ENCODE measurements at places on chromosomes 1 and 21. TPM values are rescaled to one million over a fixed set of nuclear protein-coding genes. Genes with fewer than 3 reads are reported as not detected.
A peak's percentile ranks its signal among the peaks of the same experiment; 100 is the strongest.

DNA sequence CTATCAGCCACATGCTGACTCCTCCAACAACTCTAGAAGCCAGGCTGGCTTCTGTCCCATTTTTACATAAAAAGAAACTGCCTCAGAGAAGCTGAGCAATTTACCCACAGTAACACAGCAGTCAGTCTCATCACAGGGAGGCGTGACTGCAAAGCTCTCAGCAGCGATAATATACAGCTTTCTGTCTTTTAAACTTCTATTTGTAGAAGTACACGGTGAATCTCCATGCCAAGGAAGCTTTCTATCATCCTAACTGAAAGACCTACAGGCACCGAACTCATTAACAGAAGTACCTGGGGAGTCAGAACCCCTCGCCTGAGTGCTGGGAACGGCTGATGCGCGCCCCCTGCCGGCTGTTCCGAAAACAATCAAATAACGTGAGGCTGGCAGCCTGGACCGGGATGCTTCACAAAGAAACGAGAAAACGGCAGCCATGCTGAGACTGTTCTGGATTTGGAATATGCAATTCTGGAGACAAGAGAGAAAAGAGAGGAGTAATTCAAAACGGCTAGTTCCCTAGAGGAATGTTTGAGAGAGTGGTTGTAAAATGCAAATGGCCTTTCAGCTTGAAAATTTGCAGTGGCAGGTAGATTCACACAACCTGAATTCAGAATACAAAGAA lies 43.5 kb upstream of the RAB4A start:
- no peaks in the 10 kb centered on the region for H3K36me3 ChIP-seq
- no peak overlapping the region for H3K4me3 ChIP-seq
- DNase-seq: peak; percentile 86
- H3K4me1 ChIP-seq: no peaks in the 10 kb centered on the region
- no peak overlapping the region for H3K27ac ChIP-seq
- H3K27me3 ChIP-seq: no peaks in the 10 kb centered on the region

Gene TSPEAR
- 0.18 TPM for total RNA-seq

DNA sequence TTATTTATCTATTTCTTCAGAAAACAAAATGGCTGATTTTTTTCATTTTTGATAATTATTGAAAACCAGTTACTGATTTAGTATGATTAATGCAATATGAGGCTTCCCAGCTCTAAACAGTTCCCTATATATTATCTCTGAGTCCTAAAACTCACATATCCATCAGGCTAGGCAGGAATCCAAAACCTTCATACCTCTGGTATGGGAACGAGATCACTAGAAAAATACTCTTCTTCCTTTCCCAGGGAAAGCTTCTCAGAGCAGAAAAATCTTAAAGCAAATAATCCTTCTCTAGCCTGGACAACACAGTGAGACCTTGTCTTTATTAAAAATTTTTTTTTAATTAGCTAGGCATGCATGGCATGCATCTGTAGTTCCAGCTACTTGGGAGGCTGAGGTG lies 42.5 kb downstream of the KDM5B start:
- no peaks in the 10 kb centered on the region for H3K4me1 ChIP-seq
- no peaks in the 10 kb centered on the region for H3K36me3 ChIP-seq
- no peaks in the 10 kb centered on the region for H3K27me3 ChIP-seq
- no peak for DNase-seq

Gene AMY1C
- 4.0 TPM for total RNA-seq

- H3K27me3 ChIP-seq: no peaks in the 10 kb centered on the region
- DNase-seq: no peak
- peaks cover 5% of the 10 kb centered on the region for H3K4me1 ChIP-seq
- no peak overlapping the region for H3K4me3 ChIP-seq
Observed at GRCh38 chr1:221157026-221157761, 278.0 kb downstream of the HLX start.

DNA sequence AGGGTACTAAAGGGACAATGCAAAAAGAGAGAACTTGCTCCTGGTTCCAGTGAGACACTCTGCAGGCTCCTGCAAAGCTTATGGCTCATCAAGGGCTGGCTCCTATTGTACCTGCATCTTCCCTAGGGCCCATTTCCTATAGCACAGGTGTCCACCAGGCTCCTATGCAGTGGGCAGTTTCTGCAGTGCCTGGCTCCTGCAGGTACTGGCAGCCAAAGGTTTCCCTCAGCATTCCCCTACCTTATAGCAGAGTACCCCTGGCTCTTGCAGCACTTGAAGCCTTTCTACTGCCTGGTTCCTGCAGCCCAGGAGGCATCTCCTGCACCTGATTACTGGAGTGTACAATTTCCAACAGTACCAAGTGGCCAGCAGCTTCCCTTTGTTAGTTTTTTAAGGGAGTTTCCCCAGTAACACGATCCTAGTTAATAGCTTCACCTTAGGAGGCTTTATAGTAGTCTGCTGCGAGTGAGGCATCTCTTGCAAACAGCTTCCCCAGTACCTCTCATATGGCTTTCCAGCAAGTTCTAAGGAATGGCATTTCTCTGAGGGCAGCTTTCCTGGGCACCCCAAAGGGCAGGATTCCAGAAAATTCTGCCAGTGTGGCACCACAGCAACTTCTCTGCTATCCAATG lies 141.7 kb downstream of the DENND1B start:
- no peak overlapping the region for H3K27ac ChIP-seq
- DNase-seq: no peak
- H3K4me1 ChIP-seq: no peaks in the 10 kb centered on the region
- no peak overlapping the region for H3K4me3 ChIP-seq

DNA sequence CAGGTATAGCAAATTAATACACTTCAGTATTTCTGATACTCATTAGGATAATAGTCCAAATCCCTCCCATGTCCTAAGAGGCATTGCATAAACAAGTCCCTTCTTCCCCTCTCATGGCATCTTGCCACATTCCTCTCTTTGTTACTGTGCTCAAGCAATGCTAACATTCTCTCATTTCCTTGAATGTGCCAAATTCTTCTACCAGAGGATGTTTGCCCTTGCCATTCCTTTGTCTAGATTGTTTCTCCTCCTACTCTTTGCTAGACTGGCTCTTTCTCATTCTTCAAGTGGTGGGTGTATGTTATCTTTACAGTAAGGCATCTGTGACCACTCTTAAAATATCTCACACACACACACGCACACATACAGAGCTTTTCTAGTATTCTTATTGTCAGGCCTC lies 621.0 kb upstream of the CXADR start:
- no peaks in the 10 kb centered on the region for H3K4me1 ChIP-seq
- no peaks in the 10 kb centered on the region for H3K36me3 ChIP-seq
- no peak overlapping the region for H3K27ac ChIP-seq
- DNase-seq: no peak
- H3K4me3 ChIP-seq: no peak overlapping the region
- no peaks in the 10 kb centered on the region for H3K27me3 ChIP-seq

DNA sequence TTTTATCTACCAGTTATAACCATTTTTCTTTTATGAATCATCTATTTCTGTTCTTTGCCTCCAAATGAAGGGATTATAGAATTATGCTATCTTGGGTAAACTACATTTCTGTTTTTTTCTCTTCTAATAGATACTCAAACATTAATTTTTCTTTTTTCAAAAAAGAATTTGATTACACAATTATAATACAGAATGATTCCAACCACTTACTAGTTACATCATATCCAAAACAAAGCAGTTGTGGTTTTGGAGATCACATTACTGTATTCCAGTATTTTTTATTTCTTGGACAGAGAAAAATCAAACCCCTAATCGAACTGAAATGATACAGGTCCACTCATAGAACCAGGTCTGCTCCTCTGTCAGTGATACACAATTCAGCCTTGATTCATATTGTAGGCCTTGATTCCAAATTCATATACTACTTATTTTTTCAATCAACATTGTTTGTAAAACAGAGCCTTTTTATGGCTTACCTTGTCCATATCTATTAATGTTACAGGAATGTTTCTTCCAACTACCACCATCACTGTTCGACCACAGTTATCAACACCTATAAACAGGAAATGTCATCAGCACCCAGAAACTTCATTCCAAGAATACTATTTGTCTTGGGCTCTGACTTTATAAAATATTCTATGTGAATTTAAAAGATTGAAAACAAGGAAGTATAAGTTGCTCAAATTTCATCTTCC lies 43.2 kb downstream of the GDAP2 start:
- H3K4me3 ChIP-seq: no peak overlapping the region
- no peaks in the 10 kb centered on the region for H3K4me1 ChIP-seq
- DNase-seq: no peak
- H3K27ac ChIP-seq: no peak overlapping the region
- no peaks in the 10 kb centered on the region for H3K27me3 ChIP-seq
- no peaks in the 10 kb centered on the region for H3K36me3 ChIP-seq

Gene RNU1-4
- under 0.01 TPM for total RNA-seq

DNA sequence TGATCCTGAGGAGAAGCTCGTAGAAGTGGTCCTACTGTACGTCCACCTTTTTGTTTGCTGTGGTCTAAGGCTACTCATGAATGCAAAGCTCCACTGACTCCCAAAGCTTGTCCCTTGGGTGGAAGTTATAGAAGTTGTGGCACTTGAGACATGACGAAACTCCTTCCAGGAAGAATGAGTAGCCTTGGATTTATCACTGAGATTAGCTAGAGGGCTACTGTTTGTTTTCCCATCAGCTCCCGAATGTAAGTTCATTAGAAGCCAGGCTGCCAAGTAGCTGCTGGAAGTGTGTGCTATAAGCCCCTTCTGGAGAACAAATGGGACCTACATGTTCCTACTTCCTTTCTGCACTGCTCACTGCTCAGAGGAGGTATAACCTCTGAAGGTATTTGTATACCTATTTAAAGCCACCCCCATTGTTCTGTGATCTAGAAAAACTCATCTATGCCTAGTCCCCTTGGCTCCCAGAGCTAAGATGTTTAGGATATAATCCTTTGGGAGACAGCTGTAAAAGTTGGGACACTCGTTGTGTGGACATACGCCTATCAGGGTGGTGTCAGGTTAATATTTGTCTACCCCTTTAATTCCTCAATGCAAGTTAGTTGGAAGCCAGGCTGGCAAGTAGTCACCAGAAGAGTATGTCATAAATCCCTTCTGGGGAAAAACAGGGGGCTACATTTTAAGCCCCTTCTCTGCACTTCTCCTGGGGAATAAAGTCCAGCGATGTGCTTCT lies 72.9 kb downstream of the SCMH1 start:
- no peak overlapping the region for H3K4me3 ChIP-seq
- H3K36me3 ChIP-seq: no peaks in the 10 kb centered on the region
- H3K4me1 ChIP-seq: no peaks in the 10 kb centered on the region
- DNase-seq: no peak
- no peaks in the 10 kb centered on the region for H3K27me3 ChIP-seq

GRCh38 chr1:245179706-245180105 lies 24.9 kb downstream of the KIF26B start:
- no peaks in the 10 kb centered on the region for H3K27me3 ChIP-seq
- H3K4me3 ChIP-seq: no peak overlapping the region
- DNase-seq: no peak
- H3K4me1 ChIP-seq: no peaks in the 10 kb centered on the region
- no peak overlapping the region for H3K27ac ChIP-seq

DNA sequence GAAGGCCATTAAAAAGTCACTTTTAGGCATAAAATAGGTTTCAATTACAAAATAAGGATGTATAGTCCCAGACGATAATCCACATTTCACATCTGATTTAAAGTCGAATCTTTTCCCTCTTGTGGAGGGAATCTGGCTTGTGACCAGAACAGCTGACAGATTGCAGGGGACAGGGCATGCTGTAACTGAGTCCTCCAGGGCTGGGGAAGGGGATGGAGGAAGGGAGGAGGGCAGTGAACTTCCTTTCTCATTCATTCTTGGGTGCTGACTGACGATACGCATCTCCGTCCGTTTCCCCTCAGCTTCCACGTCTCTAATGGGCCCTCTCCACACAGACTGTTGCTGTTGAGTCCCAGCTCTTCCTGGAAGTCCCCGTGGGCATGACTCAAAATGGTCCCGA lies 108.1 kb upstream of the CSF3R start:
- H3K4me1 ChIP-seq: no peaks in the 10 kb centered on the region
- H3K36me3 ChIP-seq: no peaks in the 10 kb centered on the region
- H3K4me3 ChIP-seq: no peak overlapping the region

Gene MSH4
- total RNA-seq: 0.29 TPM

GRCh38 chr1:53292690-53293089 lies 35.2 kb downstream of the LRP8 start:
- no peaks in the 10 kb centered on the region for H3K4me1 ChIP-seq
- no peak overlapping the region for H3K4me3 ChIP-seq
- DNase-seq: no peak
- H3K27me3 ChIP-seq: no peaks in the 10 kb centered on the region
- no peaks in the 10 kb centered on the region for H3K36me3 ChIP-seq
- no peak overlapping the region for H3K27ac ChIP-seq

DNA sequence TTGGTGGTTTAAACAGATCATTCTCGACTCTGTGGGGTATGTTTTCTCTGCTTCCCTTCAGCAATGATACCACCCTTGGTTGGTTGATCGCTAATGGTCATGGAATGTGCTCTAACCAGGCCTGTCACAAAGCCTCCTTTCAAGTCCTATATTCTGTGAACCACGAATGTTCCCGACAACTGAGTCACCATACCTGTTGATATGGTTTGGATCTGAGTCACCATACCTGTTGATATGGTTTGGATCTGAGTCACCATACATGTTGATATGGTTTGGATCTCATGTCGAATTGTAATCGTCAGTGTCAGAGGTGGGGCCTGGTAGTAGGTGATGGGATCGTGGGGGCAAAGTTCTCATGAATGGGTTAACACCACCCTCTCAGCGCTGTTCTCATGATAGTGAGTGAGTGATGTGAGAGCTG lies 10.2 kb upstream of the CAMK2N1 start:
- DNase-seq: no peak
- H3K4me1 ChIP-seq: no peaks in the 10 kb centered on the region
- no peak overlapping the region for H3K27ac ChIP-seq
- no peak overlapping the region for H3K4me3 ChIP-seq
- no peaks in the 10 kb centered on the region for H3K36me3 ChIP-seq

DNA sequence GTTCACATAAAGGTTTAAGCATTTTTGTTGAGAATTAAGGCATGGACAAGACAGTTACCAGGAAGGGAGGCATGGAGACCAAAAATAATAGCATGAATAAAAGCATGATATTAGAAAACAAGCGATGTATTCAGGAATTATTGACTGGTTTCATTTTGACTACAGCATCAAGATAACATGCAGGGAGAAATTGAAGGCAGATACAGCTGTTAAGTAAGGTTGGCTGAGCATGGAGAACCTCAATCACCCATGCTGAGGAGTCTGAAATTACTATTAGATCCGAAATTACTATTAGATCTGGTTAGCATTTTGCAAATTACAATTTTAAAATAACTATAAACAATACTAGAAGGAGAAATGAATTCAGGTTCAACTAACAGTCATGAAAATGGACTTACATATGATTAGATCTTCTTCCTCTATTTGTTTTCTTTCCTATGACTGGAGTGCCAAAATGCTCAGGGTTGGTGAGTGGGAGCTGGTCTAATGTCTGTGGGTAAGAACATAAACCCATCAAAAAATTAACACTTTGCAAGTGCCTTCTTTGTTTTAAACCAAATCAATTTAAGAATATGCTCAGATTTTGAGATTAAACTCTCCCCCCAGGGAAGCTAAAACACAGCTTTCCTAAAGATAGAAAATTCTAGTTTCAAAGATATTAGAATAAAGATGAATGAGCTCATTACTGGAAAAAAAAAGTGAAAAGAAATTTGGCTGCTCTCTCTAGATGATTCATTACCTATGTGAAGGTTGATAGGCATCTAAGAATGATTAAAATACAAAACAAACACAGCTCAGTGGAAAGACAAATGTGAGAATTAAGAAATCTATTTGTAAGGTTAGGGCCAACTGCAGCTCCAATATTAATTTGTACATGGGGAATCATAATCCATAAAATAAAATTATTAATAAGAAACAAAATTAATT lies 81.7 kb downstream of the ARID4B start:
- no peaks in the 10 kb centered on the region for H3K27me3 ChIP-seq
- no peak overlapping the region for H3K4me3 ChIP-seq
- no peaks in the 10 kb centered on the region for H3K36me3 ChIP-seq
- no peak for DNase-seq
- H3K27ac ChIP-seq: no peak overlapping the region

Gene DFFB
- total RNA-seq: 0.51 TPM

All from uterus (tissue), 4 donors.